ENCODE measurements at places on chromosomes 2 and 18.
A peak's percentile ranks its signal among the peaks of the same experiment; 100 is the strongest.

- peak; percentile 24 for DNase-seq
Measured at GRCh38 chr2:30293303-30293921, 62.1 kb downstream of the LBH start.

GRCh38 chr18:34729740-34730355, 19.8 kb downstream of the DTNA start:
- no peak for DNase-seq

GRCh38 chr2:20190170-20190569, 34.8 kb downstream of the SDC1 start:
- DNase-seq, result no peak

DNA sequence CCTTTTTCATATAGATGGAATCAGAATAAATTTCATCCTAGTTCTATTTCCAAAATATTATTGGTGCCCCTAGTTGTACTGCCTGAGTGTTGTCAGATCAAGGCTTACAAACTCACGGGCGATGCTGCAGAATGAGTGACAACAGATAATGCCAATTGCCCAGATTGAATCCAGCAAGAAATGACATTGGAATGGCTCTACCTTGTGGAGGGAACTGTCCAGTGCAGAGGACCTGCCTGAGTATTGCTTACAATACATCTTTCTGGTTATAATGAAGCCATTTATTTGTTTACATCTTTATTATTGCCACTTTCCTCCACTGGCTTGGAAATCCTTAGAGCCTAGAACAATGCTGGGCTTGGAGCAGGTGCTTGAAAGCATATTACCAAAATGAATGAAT, 7.8 kb upstream of the IL1R2 start:
- no peak for DNase-seq

- no peak for DNase-seq
Measured at GRCh38 chr2:98869870-98870269, 66.2 kb downstream of the CRACDL start.

DNA sequence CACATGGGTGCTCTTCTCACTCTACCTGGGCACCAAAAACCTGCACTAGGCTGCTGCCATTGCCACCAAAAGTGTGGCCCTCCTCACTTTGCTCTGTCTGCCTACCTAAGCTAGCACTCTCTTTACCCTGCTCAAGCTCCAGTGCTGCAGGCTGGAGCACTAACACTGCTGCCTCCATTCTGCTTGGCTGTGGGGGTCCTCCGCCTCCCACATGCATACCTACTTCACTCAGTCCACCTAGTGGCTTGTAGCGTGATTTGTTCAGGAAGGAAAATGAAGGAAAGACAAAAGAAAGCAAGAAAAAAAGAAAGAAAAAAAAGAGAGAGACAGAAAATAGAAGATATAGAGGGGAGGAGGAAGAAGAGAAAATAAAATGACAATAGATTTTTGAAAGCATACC, 1339.4 kb upstream of the CHAC2 start:
- DNase-seq, result no peak

- no peak for DNase-seq
Measured at GRCh38 chr2:239312081-239312511, 88.7 kb downstream of the HDAC4 start.

- DNase-seq, result peak; percentile 7
Measured at GRCh38 chr2:206164261-206164862, 4.7 kb downstream of the EEF1B2 start.

DNA sequence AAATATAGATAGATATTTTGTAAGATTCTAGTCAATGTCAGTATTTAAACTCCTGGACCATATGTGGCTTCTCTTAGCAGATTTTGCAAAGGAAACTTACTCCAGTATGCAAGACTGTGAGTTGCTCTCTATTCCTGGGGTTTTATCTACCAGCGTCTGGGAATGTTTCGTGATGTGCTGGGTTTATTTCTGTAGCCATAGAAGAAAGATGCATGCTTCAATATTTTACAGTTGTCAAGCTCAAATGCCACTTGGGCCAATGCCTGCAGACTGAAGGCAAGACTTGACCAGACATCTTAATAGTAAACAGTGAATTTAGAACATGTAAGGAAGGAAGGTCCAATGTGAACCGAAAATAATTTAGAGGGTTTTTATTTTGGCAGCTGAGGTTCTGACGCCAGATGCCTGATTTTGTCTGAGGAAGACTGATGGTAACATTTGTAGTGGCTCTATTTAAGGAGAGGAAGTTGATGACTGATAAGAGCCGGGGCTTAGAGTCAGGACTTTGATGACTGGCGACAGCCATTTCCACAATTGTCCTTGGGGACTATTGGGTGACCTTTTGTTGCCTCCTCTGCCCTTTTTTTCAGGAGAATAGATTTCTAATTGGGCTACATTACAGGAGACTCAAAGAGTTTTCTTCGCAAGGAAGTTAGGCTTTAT, 154.3 kb downstream of the RAPGEF4 start:
- DNase-seq, result no peak

GRCh38 chr18:3892152-3892551, 442.2 kb downstream of the TGIF1 start:
- DNase-seq, result no peak

- DNase-seq, result no peak
Measured at GRCh38 chr2:151637271-151637781, 97.0 kb downstream of the NEB start.

- no peak for DNase-seq
Measured at GRCh38 chr2:176096986-176097819, 2.4 kb upstream of the HOXD12 start.

- no peak for DNase-seq
Measured at GRCh38 chr2:26086155-26086637, 52.3 kb downstream of the RAB10 start.

GRCh38 chr2:45739796-45740485, 88.5 kb downstream of the PRKCE start:
- no peak for DNase-seq

- no peak for DNase-seq
Measured at GRCh38 chr2:38284971-38285370, 92.1 kb downstream of the ATL2 start.

DNA sequence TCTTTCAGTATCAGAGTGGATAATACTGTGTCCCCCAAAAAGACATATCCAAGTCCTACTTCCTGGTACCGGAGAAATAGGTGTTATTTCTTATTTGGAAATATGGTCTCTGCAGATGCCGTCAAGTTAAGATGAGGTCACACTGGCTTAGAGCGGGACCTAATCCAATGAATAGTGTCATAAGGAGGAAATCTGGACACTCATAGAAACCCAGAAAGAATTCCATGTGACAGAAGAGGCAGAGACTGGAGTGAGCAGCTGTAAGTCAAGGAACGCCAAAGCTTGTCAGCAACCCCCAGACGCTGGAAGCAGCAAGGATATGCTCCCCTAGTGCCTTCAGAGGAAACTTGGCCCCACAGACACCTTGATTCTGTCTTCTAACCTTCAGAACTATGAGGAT, 69.8 kb downstream of the CCBE1 start:
- no peak for DNase-seq

- DNase-seq, result no peak
Measured at GRCh38 chr2:134973241-134974138, 54.9 kb downstream of the CCNT2 start.

GRCh38 chr18:34648269-34648985, 61.7 kb upstream of the DTNA start:
- DNase-seq, result no peak

- no peak for DNase-seq
Measured at GRCh38 chr2:128438586-128438985, 119.9 kb upstream of the HS6ST1 start.

GRCh38 chr2:74003494-74004211, 18.9 kb downstream of the TET3 start:
- DNase-seq, result peak; percentile 67

DNA sequence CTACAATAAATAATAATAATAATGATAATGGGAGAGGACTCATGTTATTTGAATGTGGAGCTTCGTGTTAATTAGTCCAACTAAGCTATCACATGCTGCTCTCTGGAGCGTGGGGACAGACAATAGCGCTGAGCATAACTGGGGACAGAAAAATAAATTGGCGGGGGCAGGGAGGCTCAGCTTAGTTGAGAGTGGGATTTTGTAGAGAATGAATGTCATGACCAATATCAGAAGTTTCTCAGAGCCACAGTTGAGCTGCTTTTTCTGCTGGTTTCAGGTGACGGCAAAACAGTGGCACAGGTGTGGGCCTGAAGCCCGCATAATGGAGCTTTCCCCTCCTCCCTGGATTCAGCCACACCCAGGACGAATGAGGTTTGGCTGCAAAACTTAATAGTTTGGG, 111.1 kb upstream of the CAB39 start:
- DNase-seq, result no peak

GRCh38 chr18:9559253-9559652, 55.1 kb downstream of the PPP4R1 start:
- no peak for DNase-seq

GRCh38 chr18:3793545-3793944, 343.6 kb downstream of the TGIF1 start:
- DNase-seq, result no peak

- no peak for DNase-seq
Measured at GRCh38 chr2:233034091-233034882, 1.8 kb downstream of the NEU2 start.

GRCh38 chr18:693466-694187, 18.8 kb downstream of the ENOSF1 start:
- DNase-seq, result no peak

DNA sequence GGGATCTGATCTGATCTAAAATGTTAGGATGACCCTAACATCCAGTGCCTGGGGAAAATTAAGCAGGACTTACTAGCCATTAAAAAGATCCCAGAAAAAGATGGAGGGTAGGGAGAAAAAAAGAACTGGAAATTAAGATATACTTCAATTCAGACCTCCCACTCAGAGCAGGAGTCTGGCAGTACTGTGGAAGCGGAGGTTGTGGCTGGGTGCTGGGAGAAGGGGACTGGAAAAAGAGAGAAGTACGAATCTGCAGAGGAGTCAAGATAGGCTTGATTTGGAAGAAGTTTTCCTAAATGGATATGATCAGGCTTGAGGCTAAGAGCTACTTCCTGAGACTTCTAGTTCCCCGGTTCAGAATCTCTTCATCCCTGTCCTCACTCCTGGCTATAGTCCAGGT, 33.5 kb upstream of the IHH start:
- no peak for DNase-seq

DNA sequence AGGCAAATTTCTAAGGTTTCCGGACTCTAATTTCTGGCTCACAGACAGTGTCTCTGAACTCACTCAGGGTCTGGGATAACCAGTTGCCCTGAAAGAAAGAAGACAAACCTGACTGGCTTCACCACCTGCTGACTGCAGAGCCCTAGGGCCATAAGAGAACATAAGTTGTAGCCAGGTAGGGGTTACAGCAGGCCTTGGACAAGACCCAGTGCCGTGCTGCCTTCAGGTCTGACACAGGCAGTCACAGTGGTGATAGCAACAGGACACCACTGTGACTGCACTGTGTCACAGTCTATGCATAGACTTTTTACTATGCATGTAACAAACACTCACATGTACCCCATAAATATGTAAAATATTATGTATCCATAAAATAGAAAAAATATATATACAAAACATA, 508.5 kb downstream of the PID1 start:
- DNase-seq, result no peak

DNA sequence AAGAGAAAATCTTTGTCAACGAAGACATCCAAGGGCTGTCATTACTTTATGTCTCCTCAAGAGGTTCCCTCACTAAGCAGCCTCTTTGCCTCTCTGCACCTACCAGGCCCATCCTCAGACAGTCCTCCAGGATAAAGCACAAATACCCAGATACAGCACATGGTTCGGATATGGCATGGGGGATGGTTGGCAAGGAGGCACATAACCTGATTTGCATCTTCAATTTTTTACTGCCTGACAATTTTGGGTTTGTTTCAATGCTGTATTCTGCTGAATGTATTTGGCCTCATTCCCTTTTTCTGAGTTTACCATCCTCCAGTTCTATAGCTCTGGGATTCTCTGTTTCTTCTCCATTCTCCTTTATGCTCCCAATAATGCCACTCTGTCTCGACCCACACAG, 78.8 kb downstream of the VIT start:
- no peak for DNase-seq

DNA sequence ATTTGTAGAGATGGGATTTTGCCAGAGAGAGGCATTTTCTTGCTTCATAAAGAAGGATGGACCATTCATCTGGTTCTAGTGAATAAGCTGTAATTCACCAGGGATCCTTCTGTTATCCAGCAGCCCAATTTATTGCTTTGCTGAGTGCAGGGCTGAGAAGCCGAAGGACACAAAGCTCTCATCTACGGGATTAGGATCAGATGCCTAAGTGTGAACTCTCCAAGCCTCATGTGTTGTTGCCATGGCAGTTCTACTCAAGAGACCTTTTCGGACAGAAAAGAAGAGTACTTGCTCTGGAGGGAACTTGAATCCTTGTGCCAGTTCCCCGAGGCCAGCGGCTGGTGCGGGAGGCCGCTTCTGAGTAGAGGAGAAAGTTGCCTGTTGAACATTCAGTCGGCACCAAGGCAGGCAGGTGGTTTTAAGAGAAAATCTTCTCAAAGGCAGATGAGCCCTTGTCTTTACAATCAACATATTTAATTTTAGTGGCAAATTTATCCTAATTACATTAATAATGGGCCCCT, 38.4 kb upstream of the MBP start:
- no peak for DNase-seq

- DNase-seq, result no peak
Measured at GRCh38 chr2:39922679-39923405, 143.8 kb upstream of the THUMPD2 start.
